HFFc6 (cell line): ENCODE measurements at places on chromosomes 12 and 14.

DNA sequence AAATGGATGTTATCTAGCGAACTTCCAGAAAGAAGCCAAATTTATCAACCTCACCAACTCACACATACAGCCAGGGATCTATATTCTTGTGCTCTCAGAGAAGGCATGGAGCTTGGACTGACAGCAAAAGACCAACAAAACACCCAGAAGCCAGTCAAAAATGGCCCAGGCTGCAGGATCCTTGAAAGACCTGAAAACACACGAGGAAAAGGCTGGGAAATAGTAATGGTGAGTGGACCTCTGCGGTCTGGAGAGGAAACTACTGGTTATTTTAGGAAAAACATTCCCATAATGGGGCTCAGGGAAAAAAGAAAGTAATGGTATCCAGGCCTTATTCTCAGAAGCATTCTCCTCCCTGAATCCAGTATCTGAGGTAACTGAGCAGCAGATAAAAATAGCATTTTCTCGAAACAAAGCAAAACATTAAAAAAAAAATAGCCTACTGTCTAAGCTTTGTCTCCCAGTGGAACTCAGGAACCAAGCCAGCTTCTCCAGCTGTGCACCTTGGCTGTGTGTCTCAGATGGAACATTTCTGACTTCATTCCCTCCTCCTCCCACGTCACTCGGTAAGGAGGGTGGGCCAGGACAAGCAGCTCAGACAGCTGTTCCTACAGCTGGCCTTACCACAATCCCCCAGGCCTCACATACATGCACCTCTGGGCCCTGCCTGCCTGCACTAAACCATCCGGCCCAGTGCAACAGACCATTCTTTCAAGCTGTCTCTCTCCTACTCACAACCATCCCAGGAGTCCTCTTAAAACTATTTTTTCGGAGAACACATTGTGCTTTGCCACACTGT is 249.9 kb downstream of the DAD1 start:
- no peak for DNase-seq

- DNase-seq, result no peak
Measured at GRCh38 chr12:6037459-6037858, 87.0 kb downstream of the VWF start.

GRCh38 chr12:26467351-26467750 is 272.0 kb downstream of the SSPN start:
- DNase-seq, result no peak

DNA sequence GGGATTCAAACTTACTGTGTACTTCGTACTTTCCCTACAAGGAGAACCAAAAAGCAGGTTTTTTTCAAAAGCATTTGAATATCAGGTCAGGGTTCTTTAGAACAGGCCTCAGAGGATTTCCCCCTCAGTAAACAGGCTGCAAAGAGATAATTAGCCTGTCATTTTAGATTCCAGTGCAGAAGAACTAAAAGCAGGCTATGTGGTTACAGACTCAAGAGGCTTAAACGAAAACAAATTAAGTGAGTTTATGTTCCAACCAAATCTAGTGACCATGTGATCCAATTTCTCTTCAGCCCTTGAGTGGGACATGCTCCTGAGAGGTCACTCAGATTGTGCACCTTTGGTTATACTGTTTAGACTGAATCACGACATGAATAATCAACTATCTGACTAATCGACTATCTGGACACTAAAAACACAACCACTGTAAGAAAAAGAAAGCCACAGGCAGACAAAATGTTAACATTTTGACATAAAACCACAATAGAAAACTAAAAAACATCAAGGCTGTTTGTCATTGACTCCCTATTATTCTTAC is 4.5 kb downstream of the TMED8 start:
- peak; percentile 62 for DNase-seq

GRCh38 chr14:69260190-69260860 is 367 bp downstream of the GALNT16 start:
- no peak for DNase-seq

GRCh38 chr14:67722293-67722692 is 20.6 kb downstream of the RDH12 start:
- DNase-seq, result peak; percentile 9

GRCh38 chr12:2187195-2187945 is 134.6 kb downstream of the CACNA1C start:
- no peak for DNase-seq

DNA sequence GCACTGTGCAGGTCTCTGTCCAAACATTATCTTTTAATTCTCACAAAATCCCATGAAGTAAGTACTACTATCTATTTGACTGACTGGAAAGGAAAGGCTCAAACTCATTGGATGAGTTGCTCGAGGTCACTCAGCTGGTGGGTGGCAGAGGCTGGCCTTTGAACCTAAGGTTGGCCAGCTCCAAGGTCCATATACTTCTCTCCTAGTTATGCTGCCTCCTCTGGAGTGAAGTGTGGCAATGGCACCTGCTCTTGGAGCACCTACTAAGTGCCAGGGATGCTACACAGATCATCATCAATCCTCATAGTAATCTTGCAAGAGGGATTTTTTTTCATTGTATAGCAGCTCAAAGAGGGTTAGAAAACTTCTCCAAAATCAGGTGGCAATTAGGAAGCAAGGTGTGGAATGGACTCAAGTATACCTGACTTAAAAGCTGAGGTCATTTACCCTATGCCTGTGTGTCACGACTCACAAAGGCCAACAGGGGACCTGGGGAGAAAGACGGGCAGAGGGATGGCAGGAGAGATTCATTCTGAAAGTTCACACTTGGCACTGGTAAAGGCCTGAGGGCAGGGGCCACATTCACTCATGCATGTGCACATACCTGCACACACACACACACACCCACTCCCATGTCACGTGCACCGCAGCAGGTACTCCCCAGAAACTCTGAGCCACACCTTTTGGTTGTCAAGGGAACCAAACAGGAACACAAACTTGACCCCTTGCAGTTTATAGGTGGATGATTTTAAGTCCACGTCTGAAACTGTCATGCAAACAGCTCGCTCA is 146.4 kb downstream of the FOXN3 start:
- DNase-seq, result no peak

DNA sequence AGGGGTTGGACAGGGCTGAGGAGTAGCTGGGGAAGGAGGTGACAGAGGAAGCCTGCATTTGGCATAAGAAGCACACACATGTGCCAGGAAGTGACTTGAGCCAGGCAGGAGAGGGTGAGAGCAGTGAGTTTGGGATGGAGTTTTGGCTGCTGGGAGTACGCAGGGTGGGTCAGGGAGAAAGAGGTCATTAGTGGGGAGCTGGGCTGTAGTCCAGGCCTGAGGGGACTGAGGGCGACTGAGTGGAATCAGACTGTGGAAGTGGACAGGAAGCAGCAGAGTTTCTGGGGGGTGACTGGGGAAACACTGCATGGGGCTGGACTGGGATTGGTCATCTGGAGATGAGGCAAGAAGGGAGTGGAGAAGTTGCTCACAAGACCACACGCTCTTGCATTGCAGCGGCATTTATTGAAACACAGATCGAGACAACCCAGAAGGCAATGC is 7.6 kb downstream of the KRT85 start:
- no peak for DNase-seq

GRCh38 chr12:128792398-128792797 is 31.4 kb downstream of the SLC15A4 start:
- no peak for DNase-seq

- peak; percentile 52 for DNase-seq
Measured at GRCh38 chr12:30457621-30458289, 237.9 kb downstream of the IPO8 start.

DNA sequence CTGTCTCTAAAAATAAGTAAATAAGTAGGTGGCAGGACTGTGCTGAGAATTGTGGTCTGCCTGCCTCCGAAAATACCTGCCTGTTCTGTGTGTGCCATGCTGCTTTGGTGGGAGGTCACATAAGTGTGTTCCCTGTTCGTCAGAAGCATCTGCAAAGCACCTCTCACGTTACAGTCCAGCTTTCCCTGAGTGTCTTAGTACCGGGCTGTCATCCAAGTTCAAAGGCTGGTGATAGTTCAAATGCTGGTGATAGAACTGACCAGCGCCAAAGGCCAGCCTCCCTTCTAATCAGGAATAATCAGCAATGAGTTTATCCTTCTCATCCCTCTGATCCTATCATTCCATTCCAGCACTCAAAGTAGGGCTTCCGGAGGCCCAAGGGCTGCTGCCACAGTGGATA is 5.6 kb downstream of the CABP1 start:
- no peak for DNase-seq

- no peak for DNase-seq
Measured at GRCh38 chr14:99720941-99721791, 37.1 kb downstream of the CYP46A1 start.

DNA sequence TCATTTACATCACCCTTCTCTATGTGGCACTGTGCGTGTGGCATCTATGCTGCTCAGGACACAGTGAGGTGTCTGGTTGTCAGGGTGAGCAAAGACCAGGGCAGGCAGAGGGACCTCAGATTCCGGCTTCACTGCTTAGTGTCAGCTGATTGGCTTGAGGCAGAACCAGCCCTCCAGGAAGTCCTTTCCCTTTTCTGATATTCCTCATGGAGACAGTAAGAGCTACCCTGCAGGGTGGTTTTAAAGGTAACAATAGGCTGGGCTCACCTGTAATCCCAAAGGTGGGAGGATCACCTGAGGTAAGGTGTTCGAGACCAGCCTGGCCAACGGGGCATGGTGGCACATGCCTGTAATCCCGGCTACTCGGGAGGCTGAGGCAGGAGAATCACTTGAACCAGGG is 129.3 kb upstream of the AMIGO2 start:
- no peak for DNase-seq

DNA sequence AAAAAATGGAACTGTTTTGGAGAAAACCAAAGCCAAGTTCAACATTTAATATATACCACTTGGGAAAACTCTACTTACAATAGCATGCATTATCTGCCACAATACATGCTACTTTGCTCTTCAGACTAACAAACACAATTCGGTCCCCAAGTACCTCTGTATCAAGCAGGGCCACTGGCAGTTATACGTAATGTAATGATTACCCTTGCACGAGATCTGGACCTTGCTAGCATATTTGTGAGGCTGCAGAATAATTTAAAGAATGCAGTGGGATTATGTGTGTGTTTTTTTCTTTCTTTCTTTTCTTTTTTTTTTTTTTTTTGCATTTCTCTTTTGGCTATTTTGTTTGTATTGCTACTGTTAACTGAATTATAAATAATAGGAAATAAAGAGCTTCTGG is 22.8 kb upstream of the PYGL start:
- DNase-seq, result no peak

GRCh38 chr14:95290871-95291431 is 28.8 kb downstream of the CLMN start:
- no peak for DNase-seq

GRCh38 chr12:53044052-53044581 is 5.7 kb upstream of the TNS2 start:
- DNase-seq, result no peak
